Subcutaneous preadipocyte (primary cell): ENCODE measurements at places on chromosomes 6 and 20. TPM values are rescaled to one million over a fixed set of nuclear protein-coding genes. Genes with fewer than 3 reads are reported as not detected.

The RCAN2 gene
- 0.78 and 7.0 TPM in 2 replicates for total RNA-seq

The OR2J3 gene
- total RNA-seq: not detected in 2 replicates

The LTB gene
- not detected in 2 replicates for total RNA-seq

The WFDC6 gene
- not detected in 2 replicates for total RNA-seq

The SH3BGRL2 gene
- 1.6 and 2.2 TPM in 2 replicates for total RNA-seq

The HTR1B gene
- 0.20 TPM in 1 of 2 replicates, not detected in the other for total RNA-seq

The ADGRG6 gene
- total RNA-seq: 0.37 and 0.59 TPM in 2 replicates

The GABRR1 gene
- not detected in 2 replicates for total RNA-seq

The FOXS1 gene
- total RNA-seq: not detected in 2 replicates

The ZBTB46 gene
- total RNA-seq: under 0.01 and 0.98 TPM in 2 replicates

The NSFL1C gene
- total RNA-seq: 15.8 and 22.0 TPM in 2 replicates

The PTK6 gene
- under 0.01 TPM in 1 of 2 replicates, not detected in the other for total RNA-seq

The PAX1 gene
- total RNA-seq: not detected in 2 replicates

The GFOD1 gene
- 2.2 and 3.9 TPM in 2 replicates for total RNA-seq

The PLCB4 gene
- total RNA-seq: 0.78 and 1.5 TPM in 2 replicates

The ZNF391 gene
- total RNA-seq: 1.1 and 2.0 TPM in 2 replicates

The RUNX2 gene
- 5.1 and 7.0 TPM in 2 replicates for total RNA-seq

The B3GAT2 gene
- total RNA-seq: under 0.01 TPM in 1 of 2 replicates, not detected in the other

The EEF1A2 gene
- total RNA-seq: not detected in 2 replicates

The BNIP5 gene
- total RNA-seq: not detected in 2 replicates
